ENCODE measurements at places on chromosomes 3 and 15. TPM values are rescaled to one million over a fixed set of nuclear protein-coding genes. Genes with fewer than 3 reads are reported as not detected.
A peak's percentile ranks its signal among the peaks of the same experiment; 100 is the strongest.

DNA sequence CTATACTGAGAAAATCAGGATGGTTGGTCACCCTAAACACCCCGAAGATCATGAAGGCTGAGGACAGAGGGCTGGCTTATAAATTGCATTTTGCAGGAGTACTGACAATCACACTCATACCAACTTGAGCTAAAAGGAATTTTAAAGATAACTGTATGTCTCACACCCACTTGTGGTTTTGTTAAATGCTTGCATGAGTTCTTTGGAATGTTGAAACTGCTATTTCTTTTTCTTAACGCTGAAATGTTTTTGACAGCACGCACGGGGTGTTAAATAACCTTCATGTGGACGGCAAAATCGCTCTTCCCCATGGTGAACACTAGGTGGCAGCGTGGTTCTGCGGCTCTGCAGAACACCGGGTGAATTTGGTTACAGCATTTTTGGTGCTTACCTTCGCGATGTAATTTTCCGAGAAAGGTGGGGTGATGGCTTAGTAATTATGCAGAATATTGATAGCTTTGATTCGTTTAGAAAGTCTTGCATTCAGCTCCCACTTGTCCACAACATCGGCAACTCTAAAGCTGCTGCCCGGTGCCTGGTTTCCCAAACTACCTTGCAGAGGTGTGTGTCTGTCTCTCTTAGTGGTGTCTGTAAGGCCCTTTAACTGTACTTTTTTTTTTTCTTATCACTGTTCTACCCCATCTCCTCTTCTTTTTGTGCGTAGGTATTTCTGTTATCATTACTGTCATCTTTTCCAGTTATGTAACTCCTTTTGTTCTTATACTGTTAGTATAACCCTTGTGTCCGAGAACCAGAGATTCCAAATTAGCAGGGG, 51.7 kb downstream of the ARNT2 start:
- DNase-seq: peak; percentile 72

DLEC1 gene
- polyA plus RNA-seq: not detected

- DNase-seq: no peak
Observed at GRCh38 chr3:170426240-170426797, 7.7 kb downstream of the CLDN11 start.

SCN5A gene
- 0.08 TPM for polyA plus RNA-seq

DNA sequence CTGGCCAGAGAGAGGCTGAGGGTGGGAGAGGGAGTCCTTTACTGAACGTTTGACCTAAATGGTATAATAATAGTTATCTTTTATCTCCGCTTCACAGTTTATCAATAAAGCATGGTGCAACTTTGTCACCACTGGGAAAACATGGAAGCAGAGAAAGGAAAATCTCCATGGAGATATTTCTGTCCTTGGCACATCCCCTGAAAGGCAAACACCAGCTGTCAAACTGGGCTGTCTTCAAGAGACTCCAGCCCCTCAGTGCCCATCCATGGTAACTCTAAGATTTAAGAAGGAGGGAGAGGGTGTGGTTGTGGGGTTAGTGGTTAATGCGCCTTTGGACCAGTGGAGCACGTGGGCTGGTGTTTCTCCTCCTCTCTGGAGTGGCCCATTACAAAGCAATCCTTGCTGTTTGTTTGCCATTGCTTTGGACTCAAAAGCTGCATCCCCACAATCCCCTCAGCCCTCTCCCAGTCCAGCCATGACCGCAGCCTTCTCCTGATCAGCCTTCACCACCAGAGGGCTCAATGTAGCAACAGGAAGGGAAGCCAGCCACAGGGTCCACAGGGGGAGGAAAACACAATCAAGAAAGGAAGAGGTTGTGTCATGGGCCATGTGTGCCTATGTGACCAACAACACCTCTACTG, 38.2 kb upstream of the FAM174B start:
- DNase-seq: no peak

DNA sequence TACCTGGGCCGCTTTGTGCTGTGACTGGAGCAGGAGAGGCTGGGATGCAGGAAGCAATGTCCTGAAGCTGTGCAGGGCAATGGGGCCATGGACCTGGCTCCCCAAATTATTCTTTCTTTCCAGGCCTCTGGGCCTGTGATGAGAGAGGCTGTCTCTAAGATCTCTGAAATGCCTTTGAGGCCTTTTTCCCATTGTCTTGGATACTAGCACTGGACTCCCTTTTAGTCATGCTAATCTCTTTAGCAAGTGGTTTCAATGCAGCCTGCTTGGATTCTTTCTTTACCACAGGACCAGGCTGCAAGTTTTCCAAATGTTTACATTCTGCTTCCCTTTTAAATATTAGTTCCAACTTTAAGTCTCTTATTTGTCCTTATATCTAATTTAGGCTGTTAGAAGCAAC, 64.8 kb upstream of the SGO1 start:
- no peak for DNase-seq

DNA sequence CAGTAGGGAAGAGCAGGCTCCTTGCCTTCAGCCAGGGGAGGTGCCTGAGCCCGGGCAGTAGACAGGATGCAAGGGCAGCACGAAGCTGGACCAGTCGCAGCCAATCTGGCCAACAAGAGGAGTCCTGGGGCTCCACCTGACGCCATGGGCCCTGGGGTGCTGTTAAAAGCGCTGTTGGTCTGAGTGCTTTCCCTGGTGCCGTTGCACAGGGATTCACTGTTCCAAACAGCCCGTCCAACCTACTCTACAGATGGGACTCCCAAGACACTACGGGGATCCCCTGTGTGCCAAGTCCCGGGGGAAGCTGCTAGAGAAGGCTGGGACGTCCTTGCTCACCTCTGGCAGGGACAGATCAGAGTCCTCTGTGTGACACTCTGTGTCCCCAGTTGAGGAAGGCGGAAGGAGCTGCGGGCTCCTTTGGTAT, 632 bp downstream of the CTSH start:
- no peak for DNase-seq

PATL2 gene
- 0.12 TPM for polyA plus RNA-seq
